ENCODE measurements at places on chromosomes 3 and 15. TPM values are rescaled to one million over a fixed set of nuclear protein-coding genes. Genes with fewer than 3 reads are reported as not detected.

Gene TCAIM
- total RNA-seq = 35.9 TPM

Gene IL16
- total RNA-seq = 3.8 TPM

GRCh38 chr3:4547799-4548198 is 54.7 kb downstream of the ITPR1 start:
- no peak for DNase-seq

GRCh38 chr15:69489073-69489571 is 36.5 kb downstream of the RPLP1 start:
- no peak for DNase-seq

DNA sequence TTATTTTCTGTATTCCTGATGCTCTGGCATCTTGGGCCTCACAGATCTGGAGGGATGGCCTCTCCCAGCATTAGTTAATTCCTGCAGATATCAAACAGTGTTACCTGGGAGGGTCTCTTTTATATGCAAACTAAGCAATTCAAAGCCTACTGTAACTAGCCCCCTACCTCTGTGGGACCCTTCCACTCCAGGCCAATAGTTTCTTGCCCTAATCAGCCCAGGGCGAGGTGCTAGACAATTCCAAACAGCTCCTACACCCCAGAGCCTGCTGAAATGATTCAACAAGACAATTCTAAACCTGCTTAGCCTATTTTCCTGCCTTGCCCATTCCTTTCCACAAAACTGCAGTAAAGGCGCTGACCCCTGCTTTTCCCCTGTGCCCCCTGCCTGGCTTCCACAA is 106.6 kb upstream of the IGSF10 start:
- no peak for DNase-seq

DNA sequence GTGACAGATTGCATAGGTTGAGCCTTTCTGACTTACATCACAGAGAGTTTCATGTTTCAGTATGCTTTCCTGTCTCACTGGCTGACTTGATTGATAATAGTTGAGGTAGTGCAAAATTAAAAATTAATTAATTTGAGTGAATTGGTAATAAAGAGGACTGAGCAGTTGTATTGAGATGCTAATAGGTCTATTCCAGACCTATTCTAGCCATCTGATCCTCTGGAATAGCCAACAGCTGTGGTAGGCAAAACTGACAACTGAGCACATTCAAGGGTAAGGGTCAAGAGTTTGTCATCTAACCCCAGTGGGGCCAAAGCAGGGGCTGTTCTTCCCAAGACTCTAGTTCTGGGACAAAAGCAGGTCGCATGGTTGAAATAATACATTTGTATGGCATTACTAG is 132.4 kb downstream of the EPHA3 start:
- no peak for DNase-seq

DNA sequence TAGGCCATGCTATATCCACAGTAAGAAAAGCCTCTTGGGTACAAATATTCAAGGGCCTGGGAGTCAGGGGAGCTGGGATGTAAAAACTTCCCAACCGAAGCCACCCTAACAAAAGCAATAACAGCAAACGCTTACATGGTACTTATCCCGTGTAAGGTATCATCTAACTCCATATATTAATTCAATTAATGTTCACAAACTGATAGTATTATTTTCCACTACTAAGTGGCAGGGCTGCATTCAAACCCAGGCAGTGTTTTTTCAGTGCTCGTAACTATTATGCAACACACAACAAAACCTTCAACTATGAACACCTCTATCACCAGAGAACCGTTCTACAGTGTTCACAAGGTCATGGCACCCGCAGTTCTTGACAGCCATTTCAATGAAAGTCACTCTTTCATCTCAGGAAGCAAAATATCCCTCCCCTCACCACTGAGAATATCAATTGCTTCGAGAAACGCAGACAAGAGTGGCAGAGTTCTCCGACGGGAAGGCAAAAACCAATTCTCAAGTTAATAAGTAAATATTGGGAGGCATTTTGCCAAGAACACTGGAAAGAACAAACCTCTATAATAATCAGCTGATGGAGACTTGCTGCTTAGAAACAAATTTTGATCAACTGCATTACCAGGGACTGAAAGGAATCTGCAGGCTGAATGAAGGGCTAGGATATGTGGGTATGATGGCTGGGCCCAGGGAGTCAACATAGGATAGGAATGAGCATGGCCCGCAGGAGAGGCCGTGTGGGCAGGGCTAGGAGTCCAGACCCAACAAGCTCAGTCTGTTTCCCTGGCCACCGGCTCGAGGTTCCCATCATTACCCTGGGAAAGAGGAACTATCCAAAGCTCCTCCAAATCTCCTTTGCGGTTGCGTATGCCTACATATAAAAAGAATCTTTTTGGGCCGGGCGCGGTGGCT is 72.3 kb downstream of the XXYLT1 start:
- no peak for DNase-seq

- DNase-seq = no peak
Measured at GRCh38 chr3:194401346-194401745, 2.3 kb upstream of the GP5 start.

Data from left ventricle myocardium inferior (tissue), 1 donor.